ENCODE measurements at places on chromosomes 5 and 9. TPM values are rescaled to one million over a fixed set of nuclear protein-coding genes. Genes with fewer than 3 reads are reported as not detected.

Gene NEURL1B
- total RNA-seq: 0.23 TPM

Gene ECM2
- total RNA-seq: not detected

Gene PCDHB11
- not detected for total RNA-seq

Gene TAF11L14
- not detected for total RNA-seq

Gene LCN15
- total RNA-seq: not detected

Gene PCDHB15
- total RNA-seq: not detected

Gene CAMK2A
- total RNA-seq: not detected

Gene KIF27
- total RNA-seq: 4.7 TPM

Gene CCDC183
- 1.3 TPM for total RNA-seq

Gene STK32A
- total RNA-seq: not detected

Gene KIAA1958
- total RNA-seq: 17.0 TPM

Gene LCN2
- total RNA-seq: not detected

Gene PCDHB12
- not detected for total RNA-seq

Gene HTR1A
- not detected for total RNA-seq

Gene HEXB
- total RNA-seq: 47.1 TPM

Gene SOX30
- 0.14 TPM for total RNA-seq

Data from activated naive CD4-positive, alpha-beta T cell treated with anti-CD3 and anti-CD28 coated beads, Interleukin-2, amount 50 U/mL, for 72 hours (primary cell).